ENCODE measurements at places on chromosomes 6 and 20. TPM values are rescaled to one million over a fixed set of nuclear protein-coding genes. Genes with fewer than 3 reads are reported as not detected.

C20orf204 gene
- total RNA-seq = 0.59 TPM

SLC22A16 gene
- total RNA-seq = 0.36 TPM

ASF1A gene
- total RNA-seq = 16.2 TPM

GPLD1 gene
- total RNA-seq = 0.72 TPM

TSHZ2 gene
- 3.6 TPM for total RNA-seq

DNA sequence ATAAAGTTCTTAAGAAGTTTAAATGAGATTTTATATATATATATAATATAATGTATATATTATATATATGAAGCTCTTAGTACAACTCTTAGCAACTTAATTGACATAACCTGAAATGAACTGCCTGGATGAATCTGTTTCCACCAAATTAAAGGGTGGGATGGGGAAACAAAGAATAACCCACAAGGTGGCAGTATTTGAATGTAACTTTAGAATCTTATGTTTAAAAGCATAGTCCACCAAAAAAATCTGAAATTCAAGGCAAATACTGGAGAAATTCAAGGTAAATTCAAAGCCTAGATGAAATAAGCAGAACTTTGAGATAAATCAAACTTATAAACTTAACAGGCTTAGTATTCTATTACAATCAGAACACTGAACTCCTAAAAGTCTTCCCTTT lies 4.4 kb upstream of the IBTK start:
- DNase-seq = peak; percentile 89

- DNase-seq = peak; percentile 87
Measured at GRCh38 chr6:151389618-151390275, 1.6 kb downstream of the ZBTB2 start.

DNA sequence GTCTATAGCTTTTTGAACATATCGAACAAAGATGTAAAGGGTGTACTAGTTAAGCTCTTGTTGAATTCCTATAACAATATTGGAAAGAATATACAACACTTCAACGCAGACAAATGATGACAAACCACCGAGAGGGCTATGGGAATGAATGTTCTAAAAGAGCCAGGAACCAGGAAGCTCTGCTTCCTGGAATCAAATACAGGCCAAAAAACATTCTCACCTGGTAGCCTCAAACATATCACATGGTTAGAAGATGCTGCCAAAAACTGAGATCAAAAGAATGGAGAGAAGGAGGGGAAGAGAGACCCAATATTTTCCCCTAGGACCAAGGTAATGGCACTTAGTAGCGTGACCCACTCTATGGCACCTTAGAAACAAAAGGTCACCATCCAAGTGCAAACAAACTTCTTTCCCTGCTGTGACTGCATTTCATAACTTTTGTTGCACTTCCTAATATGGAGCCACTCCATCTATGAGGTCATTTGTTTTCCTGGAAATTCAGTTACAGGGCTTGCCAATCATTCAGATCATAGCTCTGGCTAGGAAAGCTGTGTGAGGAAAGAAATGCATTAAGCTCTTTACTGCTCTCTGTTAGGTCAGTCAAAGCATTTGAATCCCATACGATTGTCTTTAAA lies 199.2 kb upstream of the NT5E start:
- DNase-seq = no peak

- peak; percentile 8 for DNase-seq
Measured at GRCh38 chr20:59082981-59083380, 40.4 kb upstream of the PRELID3B start.

DNA sequence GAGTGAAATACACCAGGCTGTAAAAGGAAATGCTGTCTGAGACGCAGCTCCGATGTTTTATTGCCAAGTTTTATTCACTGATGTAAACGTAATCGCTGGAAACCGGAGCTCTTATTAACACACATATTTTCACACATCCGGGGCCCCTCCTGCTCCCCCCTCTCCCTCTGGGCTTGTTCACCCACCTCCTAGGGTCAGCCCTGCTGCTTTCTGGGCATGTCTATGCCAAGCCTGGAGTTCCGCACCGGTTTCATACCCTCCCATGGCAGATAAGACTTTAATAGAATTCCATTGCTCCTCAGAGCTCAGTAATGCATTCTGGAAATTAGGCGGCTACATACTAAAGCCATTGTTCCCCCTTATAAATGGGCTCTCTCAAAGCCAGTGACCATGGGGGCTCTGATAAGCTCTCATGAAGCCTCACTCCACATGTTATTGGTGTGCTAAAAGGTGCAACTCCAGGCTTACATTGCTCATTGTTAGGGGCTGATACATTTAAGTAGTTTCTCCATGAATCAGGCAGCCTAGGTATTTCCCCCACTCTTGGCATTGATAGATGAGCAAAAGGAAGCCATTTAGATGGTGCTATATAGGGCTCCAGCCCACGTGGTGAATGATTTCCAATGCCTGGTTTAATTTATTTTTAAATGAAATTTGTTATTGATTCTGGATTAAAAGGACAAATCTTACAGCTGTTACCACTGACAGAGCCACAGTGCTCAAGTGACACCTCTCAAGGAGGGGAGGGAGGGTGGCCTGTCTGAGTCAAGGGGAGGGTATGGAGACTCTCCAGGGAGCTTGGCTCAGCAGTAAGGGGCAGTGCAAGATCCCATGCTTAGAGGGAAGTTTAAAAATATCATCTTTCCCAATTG lies 4.5 kb upstream of the VSTM2L start:
- peak; percentile 86 for DNase-seq

DNA sequence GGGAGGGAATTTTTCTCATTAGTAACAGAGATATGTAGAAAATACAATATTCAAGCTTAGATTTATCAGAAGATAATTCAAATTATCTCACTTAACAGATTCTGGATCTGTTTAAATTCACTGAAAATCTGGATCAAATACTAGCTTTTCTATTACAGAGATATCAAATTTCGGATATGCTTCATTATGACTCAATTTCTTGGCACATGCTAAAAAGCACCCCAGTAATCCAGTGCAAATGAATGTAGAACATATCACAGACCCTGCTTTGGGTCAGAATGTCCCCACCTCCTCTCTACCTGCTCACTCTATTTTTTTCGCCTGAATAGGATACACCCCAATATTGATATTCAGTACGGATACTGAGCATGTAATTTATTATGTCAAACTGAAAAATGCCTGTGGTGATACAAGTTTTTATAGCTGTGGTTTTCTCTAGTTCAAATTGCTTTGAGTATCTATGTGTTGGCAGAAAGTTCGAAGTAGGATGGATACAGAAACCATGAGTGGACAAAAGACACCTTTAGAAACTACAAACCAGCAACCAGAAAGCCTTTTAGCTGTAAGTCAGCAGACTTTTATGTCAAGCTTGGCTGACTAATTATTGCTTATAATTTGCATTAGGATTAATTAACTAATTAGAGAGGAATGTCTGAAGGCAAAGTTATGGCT lies 290.0 kb downstream of the TFAP2B start:
- DNase-seq = no peak

DNA sequence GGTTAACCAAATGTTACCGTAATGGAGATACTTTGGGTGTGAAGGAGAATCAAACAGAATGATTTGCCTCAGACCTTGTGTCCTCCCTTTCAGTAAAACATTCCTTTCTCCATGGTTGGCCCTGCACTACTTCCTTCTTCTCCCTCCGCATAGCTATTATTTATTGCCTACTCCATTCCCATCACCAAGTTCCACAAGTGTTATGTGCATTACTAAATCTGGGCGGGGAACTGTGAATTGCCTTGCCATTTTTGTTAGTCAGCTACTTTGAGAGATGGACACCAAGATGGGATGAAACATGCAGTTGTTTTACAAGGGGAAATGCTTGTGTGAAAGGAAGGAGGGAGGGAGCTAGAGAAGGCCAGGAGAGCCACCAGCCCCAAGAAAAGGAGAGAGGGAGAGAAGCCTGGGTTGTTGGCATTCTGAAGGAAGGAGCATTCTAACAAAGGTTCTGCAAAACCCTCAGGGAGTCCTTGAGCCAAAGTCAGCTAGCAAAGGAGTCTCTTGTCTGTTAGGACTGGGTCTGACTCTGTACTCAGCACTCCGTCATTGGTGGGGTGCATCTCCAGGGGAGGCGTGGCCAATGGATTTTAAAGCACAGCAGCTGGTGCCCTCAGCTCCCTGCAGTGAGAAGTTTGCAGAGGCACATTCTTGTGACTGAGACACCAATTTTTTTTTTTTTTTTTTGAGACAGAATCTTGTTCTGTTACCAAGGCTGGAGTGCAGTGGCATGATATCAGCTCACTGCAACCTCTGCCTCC lies 83.6 kb upstream of the CHD6 start:
- no peak for DNase-seq

DNA sequence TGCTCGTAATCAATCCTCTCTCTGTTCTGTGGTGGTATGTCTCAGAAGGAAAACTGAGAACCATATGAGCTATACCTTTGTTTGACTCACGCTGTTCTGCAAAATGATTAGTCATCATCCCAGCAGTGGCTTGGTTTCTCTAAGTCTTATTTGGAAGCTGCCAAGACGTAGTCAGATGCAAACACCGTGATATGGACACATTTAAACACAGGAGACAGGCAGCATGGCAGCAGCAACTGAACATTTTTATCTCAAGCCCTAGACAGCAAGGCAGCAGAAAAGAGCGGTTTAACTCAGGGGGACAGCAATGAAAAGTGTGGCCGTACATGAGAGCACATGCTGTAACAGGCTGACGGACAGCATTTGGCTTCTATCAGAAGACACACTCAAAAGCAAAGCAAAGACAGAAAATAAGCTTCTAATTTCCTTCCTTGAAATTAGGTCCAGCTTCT lies 1295.1 kb downstream of the EPHA7 start:
- DNase-seq = no peak

Data from osteoblast (primary cell).